ENCODE measurements at places on chromosomes 1 and 21.

GRCh38 chr21:15007716-15008296 is 57.0 kb downstream of the NRIP1 start:
- DNase-seq, result no peak

DNA sequence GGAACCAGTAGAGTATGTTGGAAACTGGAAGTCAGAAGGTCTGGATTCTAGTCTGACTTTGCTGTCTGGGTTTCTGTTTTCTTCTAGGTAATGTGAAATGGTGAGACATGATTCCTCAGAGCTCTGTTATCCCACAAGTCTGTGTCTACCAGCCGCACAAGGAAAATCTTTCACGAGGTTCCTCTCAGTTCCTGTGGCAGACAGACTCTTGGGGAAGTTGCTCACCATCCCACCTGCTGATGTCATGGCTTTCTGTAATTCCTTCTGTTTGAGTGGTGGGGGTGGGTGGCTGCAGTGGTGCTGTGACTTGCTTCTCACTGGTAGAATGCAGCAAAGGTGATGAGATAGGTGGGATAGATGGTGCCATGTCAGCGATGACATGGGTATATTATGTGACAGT is 17.1 kb upstream of the SCMH1 start:
- no peak for DNase-seq

DNA sequence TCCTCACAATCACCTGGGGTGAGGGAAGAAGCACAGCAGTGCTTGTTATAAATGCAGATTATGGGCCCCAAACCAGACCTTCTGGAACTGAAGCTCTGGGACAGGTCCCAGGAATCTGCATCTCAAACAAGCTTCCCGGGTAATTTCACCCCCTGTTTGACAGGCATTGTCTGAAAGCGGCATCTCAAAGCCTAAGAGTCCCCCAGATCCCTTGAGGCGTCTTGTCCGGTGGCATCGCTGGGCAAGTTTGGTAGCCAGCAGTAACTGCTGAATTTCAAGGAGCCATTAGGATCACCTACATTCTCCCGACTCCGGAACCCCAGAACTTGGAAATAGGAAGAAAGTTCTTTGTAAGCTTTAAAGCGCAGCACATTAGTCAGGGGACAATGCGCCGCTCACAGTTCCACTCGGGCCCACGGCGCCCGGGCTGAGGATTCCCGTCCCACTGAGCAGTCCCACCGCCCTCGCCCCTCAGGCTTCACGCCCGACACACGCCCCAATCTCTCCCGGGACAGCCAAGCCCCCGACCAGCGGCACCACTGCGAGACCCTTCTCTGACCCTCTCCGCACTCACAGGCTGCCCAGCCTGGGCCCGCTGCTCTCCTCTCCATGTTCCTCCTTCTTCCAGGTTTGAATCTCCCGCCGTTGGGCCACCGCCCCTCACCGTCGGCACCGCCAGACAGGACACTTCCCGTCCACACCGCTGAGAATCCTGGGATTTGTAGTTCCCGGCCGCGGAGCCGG is at the start of gene IQGAP3:
Gene IQGAP3, minus strand, starts transcription at position 647 of the 744 bp plus-strand sequence. Its CDS starts 36 bp downstream, at position 611.
- peak; percentile 63 for DNase-seq

- no peak for DNase-seq
Observed at GRCh38 chr1:66464802-66465201, 69.2 kb upstream of the SGIP1 start.

DNA sequence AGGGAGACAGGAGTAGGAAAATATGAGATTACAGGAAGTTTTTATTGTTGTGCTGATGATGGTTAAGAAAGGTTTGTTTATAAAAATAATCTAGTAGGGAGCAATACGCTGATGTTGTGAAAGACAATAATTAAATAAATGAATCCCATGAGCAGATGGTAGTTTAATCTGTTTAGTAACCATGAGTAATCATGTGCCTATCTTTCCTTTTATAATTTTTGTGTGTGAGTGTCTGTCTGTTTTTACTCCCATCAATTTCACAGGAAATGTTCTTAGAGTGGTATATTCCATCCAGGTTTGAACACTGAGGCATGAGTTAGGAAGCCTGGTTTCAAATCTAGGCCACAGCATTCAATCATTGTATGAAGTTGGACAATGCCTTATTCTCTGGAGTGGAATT is 180.5 kb downstream of the OLFM3 start:
- DNase-seq, result no peak

Data from activated gamma-delta T cell treated with Interleukin-2 at 50 U/mL for 16 hours (primary cell).